ENCODE measurements at places on chromosomes 11 and 22. TPM values are rescaled to one million over a fixed set of nuclear protein-coding genes. Genes with fewer than 3 reads are reported as not detected.

The IL10RA gene
- 0.21 TPM for total RNA-seq

The SYTL2 gene
- 12.7 TPM for total RNA-seq

The ZP1 gene
- total RNA-seq: 0.22 TPM

The HNRNPUL2 gene
- 40.5 TPM for total RNA-seq

The RBMXL2 gene
- not detected for total RNA-seq

The CHRM1 gene
- 0.08 TPM for total RNA-seq

The NAP1L4 gene
- 111 TPM for total RNA-seq

The FDXACB1 gene
- total RNA-seq: 1.5 TPM

The CLDN5 gene
- not detected for total RNA-seq

The P4HA3 gene
- 50.9 TPM for total RNA-seq

The MAPK8IP2 gene
- 3.7 TPM for total RNA-seq

The SLCO2B1 gene
- total RNA-seq: 2.9 TPM

The CARD18 gene
- total RNA-seq: not detected

The TMPRSS5 gene
- 0.13 TPM for total RNA-seq

The FXYD6 gene
- total RNA-seq: 0.19 TPM

The CRYBB3 gene
- not detected for total RNA-seq

The TRIM44 gene
- total RNA-seq: 21.9 TPM

The RAB36 gene
- 8.4 TPM for total RNA-seq

The MMP10 gene
- total RNA-seq: 0.82 TPM

The MGAT3 gene
- total RNA-seq: 0.43 TPM

The TRIM49B gene
- total RNA-seq: not detected

The P2RX6 gene
- 0.84 TPM for total RNA-seq

The RAG1 gene
- 0.16 TPM for total RNA-seq

The OR51I1 gene
- total RNA-seq: not detected

The CTSF gene
- total RNA-seq: 40.9 TPM

The MMP7 gene
- 22.1 TPM for total RNA-seq

All from A549 treated with Mapracorat at 1 μM for 4 hours (cell line).